ENCODE measurements at places on chromosomes 4 and X.

GRCh38 chrX:13752141-13752540, 17.6 kb downstream of the OFD1 start:
- no peak for DNase-seq

GRCh38 chr4:89217604-89218003, 90.0 kb downstream of the GPRIN3 start:
- DNase-seq: no peak

DNA sequence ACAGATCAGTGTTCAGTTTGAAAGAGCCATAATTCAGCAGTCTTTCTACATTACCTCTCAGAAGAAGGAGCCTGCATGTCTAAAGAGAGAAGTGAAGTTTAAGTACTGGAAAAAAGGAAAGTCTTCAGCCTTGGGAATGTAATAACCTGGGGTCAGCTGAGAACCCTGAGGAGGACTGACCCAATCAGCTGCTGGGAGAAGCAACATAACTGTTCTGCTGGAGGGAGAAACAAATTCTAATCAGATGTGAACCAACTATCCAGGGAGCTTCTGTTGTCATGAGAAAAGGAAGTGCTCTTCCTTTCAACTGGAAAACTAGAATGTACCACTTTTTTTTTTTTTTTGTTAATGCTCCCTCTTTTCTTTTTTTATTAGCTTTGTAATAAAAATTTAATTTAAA, 64.5 kb upstream of the PDE5A start:
- no peak for DNase-seq

DNA sequence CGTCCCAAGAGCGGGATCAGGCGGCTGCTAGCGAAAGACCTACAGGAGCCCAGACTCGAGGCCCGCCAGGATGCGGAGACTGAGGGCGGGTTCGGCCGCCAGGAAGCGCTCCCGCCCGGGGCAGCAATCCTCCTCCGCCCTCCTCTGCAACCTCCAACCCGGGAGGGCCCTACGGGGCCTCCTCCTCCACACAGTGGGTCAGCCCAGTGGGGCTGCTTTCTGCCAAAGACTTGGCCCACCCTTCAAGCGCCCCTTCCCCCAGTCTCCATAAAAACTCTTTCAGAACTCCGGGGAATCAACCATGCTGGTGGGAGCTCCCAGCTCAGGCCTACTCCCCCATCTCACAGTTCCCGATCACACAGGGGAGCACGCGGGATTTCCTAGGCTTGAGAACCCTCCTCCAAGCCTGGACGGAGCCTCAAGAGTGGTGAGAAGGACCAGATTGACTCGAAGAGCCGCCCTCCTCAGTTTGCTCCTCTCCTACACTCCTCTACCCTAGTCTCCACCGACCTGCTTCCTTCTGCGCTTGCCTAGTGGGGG, 77.5 kb downstream of the RLIM start:
- no peak for DNase-seq

- DNase-seq: peak; percentile 16
Measured at GRCh38 chrX:150361070-150361776, 1.9 kb upstream of the MAMLD1 start.

- DNase-seq: no peak
Measured at GRCh38 chrX:46328133-46328532, 217.1 kb downstream of the ZNF674 start.

DNA sequence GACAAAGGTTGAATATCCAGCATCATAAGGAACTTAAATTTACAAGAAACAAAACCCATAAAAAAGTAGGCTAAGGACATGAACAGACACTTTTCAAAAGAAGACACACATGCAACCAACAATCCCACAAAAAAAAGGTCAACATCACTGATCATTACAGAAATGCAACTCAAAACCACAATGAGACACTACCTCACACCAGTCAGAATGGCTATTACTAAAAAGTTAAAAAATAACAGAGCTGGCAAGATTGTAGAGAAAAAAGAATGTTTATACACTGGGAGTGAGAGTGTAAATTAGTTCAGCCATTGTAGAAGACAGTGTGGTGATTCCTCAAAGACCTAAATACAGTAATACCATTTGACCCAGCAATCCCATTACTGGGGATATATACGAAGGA, 474.7 kb downstream of the TRIML1 start:
- no peak for DNase-seq

DNA sequence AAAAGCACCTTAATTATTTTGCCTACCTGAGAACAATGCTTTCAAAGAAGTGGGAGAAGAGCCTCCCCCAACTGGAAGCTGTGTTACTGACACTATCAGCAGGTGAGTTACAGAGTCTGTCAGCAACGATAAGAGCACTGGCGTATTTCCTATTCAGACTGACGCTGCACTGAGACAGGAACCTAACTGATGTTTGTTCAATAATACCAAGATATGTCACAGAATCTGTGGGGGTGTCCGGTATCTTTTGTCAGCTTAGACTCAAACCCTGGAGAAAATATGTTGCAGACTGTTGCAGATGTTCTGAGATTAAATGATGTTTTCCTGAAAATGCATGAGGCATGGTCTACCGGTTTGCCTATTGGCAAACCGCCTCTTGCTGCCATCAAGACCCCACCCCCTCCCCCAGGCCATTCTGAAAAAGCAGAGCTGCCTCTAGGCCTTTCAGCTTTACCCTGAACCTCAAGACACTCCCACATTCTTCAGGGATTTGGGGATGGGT, 115.2 kb upstream of the KIT start:
- DNase-seq: no peak

DNA sequence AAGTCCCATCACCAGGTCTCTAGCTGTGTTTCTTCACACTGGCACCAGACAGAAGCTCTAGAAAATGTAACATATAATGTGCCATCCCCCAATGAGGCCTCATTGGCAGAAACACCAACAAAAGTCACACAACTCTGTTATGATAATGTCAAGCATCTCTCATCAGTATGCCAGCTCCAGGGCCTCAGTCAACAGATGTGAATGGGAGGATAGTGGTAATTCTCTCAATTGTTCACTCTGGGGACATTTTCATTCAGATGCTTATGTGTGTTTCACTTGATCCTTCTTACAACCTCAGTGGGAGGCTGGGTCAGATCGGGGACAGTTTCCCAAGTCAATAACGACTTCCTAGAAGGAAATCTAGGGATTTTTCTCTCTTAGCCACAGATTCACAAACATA, 57.5 kb upstream of the SCOC start:
- DNase-seq: no peak

DNA sequence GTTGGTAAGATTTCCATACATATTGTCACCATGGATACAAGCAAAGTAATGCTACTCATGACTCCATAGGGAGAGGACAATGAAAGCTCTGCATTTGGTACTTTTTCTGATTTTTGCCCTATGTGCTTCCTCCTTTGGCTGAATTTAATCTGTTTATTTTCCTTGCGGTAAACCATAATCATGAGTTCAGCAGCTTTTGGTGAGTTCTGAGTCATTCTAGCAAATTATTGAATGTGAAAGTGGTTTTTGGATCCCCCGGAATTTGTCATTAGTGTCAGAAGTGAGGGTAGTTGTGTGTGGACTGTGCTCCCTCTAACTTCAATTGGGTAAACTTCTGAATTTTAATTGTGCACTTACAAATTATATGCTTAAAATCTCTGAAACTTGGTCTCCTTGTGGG, 170.3 kb downstream of the MOSPD2 start:
- DNase-seq: no peak

GRCh38 chr4:108533245-108533844, 87.0 kb upstream of the RPL34 start:
- no peak for DNase-seq

DNA sequence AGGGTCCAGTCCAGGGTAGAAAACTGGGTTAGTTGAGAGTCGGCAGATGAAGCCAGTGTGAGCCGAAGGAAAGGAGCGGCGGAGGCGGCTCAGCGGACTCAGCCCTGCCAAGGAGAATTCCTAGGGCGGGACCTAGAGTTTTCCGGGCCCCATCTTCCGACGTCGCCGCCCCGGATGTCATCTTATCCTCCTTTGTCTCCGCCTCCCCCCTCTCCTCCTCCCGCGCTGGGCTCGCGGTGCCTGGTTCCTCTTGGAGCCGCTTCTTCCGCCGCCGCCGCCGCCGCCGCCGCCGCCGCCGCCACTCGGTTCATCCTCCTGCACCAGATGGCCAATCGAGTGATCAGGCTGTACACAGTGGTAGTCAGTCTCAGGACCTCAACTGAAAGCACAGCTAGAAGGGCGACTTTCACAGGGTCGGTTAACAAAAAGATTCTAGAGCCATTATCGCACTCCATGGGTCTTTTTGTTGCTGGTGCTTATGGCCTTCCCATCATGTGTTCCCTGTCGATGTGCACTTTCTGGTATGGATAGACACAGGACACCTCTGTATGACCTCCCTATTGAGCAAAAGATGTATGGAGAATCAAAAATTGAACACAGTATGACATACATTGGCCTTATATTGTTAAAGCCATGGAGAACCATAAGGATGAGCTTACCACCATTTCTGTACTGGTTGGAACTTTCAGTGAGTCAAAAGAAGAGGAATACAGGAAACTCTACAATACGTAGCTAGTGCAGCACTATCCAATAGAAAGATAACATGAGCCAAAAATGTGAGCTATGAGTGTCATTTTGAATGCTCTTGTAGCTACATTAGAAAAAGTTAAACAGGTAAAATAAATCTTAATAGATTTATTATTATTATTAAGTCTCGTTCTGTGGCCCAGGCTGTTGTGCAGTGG, 32.4 kb upstream of the THOC2 start:
- peak; percentile 26 for DNase-seq

GRCh38 chr4:70943114-70943513, 40.9 kb downstream of the MOB1B start:
- no peak for DNase-seq

GRCh38 chrX:10414862-10415261, 205.5 kb downstream of the MID1 start:
- DNase-seq: no peak

GRCh38 chr4:40164459-40164858, 32.4 kb upstream of the RHOH start:
- DNase-seq: no peak

GRCh38 chr4:153476829-153477574, 10.8 kb downstream of the TMEM131L start:
- DNase-seq: no peak
